ENCODE measurements at places on chromosomes 4 and X.

- no peak for DNase-seq
These were observed 57.8 kb downstream of the DCLK2 start for GRCh38 chr4:150136036-150136435.

- DNase-seq = no peak
These were observed 35.2 kb downstream of the PWWP3B start for GRCh38 chrX:106203315-106203714.

- no peak for DNase-seq
These were observed 41.5 kb upstream of the ANKRD50 start for GRCh38 chr4:124753941-124754581.

GRCh38 chr4:140330311-140330900, 43.0 kb upstream of the SCOC start:
- no peak for DNase-seq

GRCh38 chr4:86011117-86011516, 348.7 kb downstream of the MAPK10 start:
- DNase-seq = no peak

GRCh38 chr4:118911238-118911703, 22.6 kb downstream of the SYNPO2 start:
- DNase-seq = no peak

DNA sequence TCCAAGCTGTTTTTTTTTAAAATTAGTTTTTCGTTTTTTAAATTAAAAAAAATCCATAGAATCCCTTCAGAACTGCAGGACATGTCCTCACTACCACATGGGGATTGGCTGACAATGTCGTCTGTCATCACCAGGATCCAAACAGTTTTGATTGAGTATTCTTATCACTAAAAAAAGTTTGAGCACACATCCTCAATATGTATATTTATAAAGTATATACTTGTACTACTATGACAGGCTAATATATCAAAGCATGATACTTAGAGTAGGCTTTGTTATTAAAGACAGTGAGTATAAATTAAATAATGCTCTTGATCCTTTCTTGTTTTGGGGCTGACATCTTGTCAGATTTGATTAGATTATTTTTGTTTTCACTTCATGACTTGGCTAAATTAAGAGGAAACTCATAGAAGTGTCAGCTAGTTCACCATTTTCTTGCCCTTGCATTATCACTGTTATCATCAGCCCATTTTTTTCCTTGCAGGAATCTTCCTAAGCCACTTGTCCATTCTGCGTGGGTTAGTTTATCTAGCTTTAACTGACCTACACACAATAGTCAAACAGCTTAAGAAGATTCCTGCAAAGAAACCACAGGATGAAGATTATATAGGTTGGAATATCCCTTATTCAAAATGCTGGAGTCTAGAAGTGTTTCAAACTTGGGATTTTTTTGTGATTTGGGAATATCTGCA, 92.8 kb downstream of the AMMECR1 start:
- DNase-seq = no peak
